BJ (cell line): ENCODE measurements at places on chromosomes 6 and 20. TPM values are rescaled to one million over a fixed set of nuclear protein-coding genes. Genes with fewer than 3 reads are reported as not detected.

GRCh38 chr6:141153563-141153962 lies 979.2 kb upstream of the GJE1 start:
- DNase-seq, result no peak

GRCh38 chr6:140956571-140957369 lies 1176.0 kb upstream of the GJE1 start:
- DNase-seq, result no peak

- no peak for DNase-seq
Observed at GRCh38 chr20:49446808-49447207, 35.7 kb downstream of the KCNB1 start.

- no peak for DNase-seq
Observed at GRCh38 chr6:150567380-150567779, 32.3 kb upstream of the PLEKHG1 start.

GRCh38 chr6:53803081-53803860 lies 8.5 kb downstream of the LRRC1 start:
- DNase-seq, result peak; percentile 24

GRCh38 chr6:123940551-123940950 lies 136.9 kb downstream of the NKAIN2 start:
- DNase-seq, result no peak

- no peak for DNase-seq
Observed at GRCh38 chr20:56428881-56429280, 16.8 kb downstream of the CASS4 start.

Gene RPS6KA2
- 60.7 and 80.8 TPM in 2 replicates for polyA plus RNA-seq

- DNase-seq, result no peak
Observed at GRCh38 chr20:45969712-45970634, 2.0 kb downstream of the ZNF335 start.

- DNase-seq, result no peak
Observed at GRCh38 chr20:61767761-61768494, 297.8 kb downstream of the TAF4 start.

GRCh38 chr6:161918628-161919205 lies 644.9 kb upstream of the AGPAT4 start:
- DNase-seq, result no peak

Gene TMEM200A
- 6.0 and 9.2 TPM in 2 replicates for polyA plus RNA-seq

DNA sequence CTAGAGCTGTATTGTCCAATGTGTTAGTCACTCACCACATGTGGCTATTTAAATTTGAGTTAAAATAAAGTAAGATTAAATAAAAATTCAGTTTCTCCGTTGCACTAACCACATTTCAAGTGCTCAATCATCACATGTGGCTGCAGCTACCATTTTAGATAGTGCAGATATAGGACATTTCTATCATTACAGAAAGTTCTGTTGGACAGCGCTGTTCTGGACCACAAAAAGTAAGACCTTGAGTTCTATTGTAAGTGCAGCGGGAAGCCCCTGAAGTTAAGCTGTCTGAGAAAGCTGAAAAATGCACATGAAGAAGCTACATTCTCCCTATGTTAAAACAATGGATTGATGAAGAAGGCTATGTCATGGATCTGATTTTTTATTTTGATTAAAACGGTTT lies 1.1 kb downstream of the ORC3 start:
- no peak for DNase-seq

DNA sequence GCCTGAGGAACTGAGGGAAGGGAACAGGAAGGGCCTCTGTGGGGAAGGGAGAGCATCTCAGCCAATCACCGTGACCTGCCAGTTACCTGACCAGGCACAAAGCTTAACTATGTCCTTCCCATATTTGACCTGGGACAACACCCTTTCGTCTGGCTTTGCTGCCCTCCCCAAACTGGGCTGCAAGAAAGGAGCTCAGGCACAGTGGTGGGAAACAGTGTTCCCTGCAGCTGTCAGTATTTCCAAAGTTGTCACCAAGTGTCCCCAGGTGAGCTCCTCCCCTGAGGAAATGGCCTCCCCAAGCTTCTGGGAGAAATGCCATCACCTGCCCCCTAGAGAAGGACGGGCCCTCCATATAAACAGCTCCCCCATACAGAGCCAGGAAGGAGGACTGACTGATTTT lies 17.9 kb downstream of the NCR2 start:
- no peak for DNase-seq

DNA sequence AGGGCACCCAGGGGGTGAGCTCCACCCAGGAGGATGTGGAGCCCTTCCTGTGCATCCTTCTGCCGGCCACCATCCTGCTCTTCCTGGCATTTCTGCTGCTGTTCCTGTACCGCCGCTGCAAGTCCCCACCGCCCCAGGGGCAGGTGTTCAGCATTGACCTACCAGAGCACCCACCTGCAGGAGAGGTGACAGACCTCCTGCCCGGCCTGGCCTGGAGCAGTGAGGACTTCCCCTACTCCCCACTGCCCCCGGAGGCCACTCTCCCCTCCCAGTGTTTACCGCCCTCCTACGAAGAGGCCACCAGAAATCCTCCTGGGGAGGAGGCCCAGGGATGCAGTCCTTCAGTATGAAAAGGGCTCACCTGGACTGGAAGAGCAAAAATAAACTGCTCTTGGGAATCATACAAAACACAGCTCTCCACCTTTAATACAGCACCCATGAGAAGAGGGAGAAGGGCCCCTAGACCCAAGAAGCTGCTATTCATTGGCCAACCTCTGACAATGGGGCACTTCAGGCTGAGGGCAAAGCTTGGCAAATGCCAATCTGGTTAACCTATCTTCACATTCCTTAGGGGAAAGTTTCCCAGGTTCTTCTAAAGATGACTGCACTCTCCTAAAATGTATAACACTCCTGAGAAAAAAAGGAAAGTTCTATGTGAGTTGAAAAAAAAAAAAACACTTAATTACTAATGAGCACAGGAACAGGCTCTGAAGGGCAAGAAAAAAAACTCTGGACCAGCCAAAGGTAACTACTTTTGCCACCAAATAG lies 5.0 kb downstream of the SMIM28 start:
- DNase-seq, result no peak

DNA sequence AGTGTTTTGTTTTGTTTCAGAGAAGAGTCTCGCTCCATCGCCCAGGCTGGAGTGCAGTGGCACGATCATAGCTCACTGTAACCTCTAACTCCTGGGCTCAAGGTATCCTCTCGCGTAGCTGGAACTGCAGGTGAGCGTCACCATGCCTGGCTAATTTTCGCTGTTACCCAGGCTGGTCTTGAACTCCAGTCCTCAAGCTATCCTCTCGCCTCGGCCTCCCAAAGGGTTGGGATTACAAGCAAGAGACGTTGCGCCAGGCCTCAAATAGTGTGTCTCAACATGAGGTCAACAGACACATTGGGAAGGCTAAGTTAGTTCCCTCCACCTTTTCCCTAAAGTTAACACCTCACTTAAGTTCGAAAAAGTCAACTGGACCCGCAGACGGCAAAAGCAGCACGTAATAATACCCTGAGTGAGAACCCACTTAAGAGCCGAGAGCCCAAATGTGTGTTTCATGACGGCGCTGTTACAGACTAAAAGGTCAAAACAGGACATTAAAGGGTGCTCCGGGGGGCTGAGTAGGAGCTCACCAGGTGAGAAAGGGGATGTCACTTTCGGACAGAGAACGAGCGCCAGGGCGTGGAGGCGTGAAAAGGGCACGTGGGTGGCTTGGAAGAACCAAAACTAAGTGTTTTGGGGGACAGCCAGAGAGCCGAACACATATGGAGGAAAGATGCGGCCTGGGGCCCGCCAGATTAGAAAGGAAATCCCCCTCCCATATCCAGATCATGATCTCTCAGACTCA lies 499 bp downstream of the TTI1 start:
- DNase-seq, result no peak

DNA sequence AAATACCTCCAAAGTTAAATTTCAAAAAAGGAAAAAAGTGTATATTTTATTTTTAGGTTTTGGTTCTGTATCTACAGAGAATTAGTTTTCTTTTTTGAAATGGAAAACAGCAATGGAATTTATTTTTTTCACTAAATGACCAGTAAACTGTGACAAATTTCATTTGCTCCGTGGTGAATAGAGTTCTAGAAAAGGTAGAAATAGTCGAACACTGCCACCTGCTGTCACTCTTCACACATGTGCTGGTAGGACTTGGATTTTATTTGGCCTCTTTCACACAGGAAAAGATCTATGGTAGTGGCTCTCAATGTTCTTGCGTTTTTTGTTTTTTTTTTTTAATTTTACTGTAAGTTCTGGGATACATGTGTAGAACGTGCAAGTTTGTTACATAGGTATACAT lies 312.5 kb downstream of the EYA4 start:
- DNase-seq, result no peak

DNA sequence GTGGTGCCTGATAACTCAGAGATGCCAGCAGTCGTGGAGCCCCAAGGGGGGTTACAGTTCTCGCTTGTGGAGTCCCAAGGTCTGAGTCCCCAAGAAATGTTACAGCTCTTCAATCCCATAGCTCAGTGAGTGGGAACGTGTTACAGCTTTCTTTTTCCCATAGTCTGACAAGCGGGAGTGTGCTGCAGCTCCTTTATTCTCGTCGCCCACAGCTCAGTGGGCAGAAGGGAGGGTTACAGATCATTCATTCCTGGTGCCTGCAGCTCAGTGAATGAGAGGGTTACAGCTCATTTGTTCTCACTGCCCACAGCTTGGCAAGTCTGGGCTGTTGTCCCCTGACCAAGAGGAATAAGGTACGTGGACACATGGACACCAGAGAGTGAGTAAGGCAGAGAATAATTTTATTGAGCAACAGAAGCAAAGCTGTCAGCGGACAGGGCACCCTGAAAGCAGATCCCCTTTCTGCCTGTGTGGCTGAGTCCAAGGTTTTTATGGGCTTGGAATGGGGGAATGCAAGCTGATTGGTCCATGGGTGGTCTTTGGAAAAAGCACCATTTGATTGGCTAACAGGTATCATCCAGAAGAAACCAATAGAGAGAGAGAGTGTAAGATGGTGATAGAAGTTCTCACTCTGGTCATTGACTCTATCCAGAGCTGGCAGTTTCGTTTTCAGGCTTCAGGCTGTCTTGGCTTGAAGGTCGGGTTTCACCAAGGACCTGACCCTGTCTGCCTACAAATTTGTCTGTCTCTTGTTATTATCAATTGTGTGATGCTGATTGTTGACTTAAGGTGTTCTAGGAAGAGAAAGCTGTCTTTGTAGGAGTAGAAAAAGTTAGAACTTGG lies 16.4 kb downstream of the RNF217 start:
- no peak for DNase-seq

DNA sequence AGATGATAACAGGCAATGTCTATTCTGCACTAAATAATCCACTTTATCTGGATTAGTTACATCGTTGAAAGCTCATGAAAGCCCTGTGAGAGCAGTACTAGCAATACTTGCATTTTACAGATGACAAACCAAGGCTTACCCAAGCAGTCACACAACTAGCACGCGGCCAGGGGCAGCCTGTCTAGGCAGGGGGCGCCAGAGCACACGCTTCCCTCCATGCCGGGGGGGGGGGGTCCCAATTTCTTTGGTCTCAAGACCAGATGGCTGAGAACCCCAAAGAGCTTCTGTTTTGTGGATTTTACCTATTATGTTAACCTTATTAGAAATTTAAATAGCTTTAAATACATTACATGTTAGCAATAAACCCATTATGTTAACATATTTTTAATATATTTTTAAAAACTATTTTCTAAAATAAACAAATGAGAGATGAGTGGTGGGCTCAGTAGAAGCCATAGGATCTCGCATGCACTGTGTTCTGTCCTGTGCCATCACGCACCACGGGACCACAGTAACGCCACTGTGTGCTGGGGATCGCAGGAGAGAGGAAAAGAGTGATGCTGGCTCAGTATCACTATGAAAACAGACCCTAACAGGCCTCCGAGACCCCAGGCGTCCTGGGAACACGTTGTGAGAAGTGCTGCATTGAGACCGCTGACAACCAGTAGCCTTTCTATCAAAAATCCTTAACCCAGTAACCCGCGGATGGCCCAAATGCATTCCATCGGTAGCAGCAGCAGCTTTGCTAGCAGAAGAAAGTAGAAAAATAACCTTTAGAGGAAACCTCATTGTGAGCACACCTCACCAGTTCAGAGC lies 5.3 kb upstream of the PRR18 start:
- DNase-seq, result no peak

DNA sequence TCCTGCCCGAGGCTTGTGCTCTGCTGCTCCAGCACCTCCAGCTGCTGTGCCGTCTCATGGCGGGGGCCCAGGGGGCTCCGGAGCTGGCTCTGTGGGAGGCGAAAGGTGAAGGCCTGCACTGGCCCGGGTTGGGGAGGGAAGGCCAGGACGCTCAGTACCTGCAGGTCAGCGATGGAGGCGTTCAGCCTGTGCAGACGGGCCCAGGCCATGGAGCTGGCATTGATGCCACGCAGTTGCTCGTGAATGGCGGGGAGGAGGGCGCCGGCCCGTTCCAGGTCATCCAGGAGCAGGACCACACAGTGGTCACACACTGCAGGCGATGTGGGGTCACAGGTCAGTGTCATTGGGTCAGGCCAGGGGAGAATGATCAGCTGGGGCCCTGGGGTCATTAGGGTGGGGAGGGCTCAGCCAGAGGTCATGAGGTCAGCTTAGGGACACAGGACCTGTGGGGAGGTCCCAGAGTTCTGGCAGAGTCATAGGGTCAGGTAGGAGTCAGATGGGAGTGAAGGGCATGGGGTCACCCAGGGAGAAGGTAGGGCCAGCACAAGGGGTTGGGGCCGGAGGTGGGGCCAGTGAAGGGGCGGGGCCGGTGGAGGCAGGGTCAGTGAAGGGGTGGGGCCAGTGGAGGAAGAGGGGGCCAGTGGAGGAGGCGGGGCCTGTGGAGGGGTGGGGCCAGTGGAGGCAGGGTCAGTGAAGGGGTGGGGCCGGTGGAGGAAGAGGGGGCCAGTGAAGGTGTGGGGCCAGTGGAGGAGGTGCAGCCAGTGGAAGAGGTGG lies 18.0 kb downstream of the ADRM1 start:
- no peak for DNase-seq

GRCh38 chr6:84422380-84422968 lies 195.0 kb upstream of the CEP162 start:
- no peak for DNase-seq

Gene CNKSR3
- 5.2 and 5.6 TPM in 2 replicates for polyA plus RNA-seq

DNA sequence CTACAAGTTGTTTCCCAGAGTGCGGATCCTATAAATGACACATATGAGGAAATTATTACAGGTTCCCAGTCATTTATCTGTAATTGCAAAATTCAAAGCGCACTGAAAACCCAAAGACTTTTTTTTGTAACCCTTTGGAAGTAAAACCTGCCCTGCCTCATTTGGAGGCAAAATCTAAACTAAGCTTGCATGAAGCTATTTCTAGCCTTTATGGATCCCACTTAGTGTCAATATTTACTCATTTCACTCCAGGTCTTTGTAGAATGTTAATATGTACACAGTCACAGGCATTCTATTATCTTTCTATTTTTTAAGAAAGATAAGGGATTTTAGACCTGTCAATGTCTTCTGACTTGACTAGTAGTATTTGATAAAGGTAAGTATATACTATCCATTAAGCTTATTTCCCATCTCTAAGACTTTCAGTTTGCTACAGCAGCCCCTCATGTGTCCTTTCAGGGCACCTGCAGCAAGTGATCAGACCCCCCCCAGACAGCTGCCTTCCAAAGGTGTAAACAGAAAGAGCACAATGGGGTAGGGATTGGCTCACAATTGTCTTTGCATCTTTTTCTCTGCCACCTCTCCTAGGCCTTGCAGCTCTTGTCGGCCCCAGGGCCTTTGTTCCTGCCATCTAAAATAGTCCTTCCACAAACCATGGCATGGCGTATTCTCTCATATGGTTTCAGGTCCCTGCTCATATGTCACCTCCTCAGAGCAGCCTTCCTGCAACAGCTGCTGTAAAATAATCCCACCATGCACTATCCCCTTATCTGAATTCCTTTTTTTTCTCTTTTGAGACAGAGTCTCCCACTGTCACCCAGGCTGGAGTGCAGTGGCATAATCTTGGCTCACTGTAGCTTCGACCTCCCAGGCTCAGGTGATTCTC lies 1.3 kb upstream of the REPS1 start:
- no peak for DNase-seq

GRCh38 chr6:33163540-33163939 lies 28.7 kb downstream of the COL11A2 start:
- no peak for DNase-seq

Gene ELOVL4
- 0.40 and 0.69 TPM in 2 replicates for polyA plus RNA-seq
